SW 1271 (cell line): ENCODE measurements at places on chromosomes 2 and 18.
A peak's percentile ranks its signal among the peaks of the same experiment; 100 is the strongest.

- no peak for DNase-seq
Measured at GRCh38 chr2:68200157-68200787, 42.6 kb downstream of the PNO1 start.

DNA sequence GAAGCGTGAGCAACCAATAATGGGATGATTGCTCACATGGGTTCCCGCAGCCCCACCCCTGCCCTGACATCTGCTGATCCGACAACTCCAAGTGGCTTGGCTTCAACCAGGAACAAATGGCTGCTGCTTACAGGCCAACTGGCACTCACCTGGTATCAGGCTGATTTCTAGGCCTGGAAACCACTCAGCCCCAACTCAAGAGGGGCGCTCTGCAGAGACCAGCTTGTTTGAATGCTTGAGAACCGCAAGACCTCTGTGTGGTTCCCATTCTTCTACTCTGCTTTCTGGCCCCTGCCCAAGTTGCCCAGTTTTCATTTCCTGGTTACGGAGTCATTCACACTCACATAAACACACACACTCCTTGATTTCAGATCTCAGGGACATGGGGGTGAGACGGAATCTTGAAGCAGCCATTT, 52.0 kb downstream of the TNP1 start:
- DNase-seq = no peak

DNA sequence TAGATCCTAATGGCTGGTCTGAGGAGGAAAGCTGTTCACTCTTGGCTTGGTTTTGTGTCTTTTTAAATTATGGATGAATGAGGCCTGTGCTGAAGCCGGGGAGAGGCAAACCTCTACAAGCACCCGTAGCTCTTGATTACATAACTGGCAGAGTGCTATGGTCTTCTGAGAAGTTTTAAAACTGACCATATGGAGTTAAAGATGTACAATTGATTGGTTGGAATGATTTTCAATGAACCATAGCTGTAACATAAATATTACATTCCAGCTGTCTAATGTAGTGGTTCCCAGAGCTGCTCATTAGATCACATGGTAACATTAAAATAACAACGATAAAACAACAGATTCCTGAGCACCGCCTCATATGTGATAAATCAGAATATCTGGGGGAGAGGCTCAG, 71.1 kb upstream of the MAP4K3 start:
- no peak for DNase-seq

DNA sequence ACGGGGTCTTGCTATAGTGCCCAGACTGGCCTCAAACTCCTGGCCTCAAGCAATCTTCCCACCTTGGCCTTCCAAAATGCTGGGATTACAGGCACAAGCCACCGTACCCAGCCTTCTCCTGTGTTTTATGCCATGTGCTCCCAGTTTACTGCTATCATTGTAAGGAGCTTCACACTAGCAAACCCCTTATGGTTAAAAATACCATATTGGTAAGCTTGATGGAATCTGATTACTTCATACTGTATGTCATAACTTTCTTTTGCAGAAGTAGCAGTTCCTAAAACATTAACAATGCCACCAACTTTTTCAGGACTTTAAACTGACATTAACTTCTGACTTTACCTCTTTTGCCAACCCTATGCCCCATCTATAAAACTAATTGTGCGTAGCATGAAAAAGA, 36.2 kb downstream of the HAT1 start:
- peak; percentile 21 for DNase-seq

DNA sequence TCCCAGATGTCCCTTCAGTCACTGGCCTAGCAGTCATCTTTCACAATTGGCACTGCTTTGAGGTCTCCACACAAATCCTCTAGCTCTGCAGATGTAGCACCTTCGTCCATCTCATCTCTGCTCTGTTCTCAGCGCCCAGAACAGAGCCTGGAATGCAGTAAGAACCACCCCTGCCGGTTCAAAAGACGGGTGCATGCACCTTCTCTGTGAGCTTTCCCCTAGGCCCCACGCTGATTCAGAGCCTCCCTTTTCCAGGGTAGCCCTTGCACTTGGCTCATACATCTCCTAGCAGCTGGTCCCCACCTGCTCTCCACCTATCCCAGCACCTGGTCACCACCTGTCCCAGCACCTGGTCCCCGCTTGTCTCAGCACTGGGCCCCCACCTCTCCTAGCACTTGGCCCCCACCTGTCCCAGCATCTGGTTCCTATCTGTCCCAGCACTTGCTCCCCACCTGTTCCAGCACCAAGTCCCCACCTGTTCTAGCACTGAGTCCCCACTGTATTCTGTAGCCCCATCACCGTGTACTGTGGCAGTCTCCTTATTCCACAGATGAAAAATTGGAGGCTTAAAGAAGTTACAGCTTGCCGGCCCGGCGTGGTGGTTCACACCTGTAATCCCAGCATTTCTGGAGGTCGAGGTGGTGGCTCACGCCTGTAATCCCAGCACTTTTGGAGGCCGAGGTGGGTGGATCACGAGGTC, 4.7 kb upstream of the KCNF1 start:
- no peak for DNase-seq

- no peak for DNase-seq
Measured at GRCh38 chr2:217928324-217929181, 74.2 kb downstream of the TNS1 start.

DNA sequence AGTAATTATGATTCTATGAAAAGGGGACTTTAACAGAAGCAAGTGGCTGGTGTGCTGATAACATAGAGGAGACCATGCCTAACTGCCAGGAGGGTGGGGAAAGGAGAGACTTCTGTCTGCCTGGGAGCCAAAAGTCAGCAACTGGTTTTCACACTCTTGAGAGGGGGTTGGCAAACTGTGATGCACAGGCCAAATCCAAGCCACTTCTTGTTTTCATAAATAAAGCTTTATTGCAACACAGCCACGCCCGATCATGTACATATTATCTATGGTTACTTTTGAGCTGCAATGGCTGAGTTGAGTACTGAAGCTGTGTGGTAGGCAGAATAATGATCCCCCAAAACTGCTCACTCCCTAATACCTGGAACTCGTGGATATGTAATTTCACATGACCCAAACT, 208.4 kb downstream of the LNPK start:
- no peak for DNase-seq
